Stimulated activated naive B cell treated with anti-CD40 and anti-IgM and Interleukin-4, amounts not matched to agents 10 μg/mL and 1 μg/mL and 100 μg/mL, for 72 hours (primary cell): ENCODE measurements at places on chromosomes 5 and 9.

- no peak for DNase-seq
These were observed 111.1 kb downstream of the KCTD16 start for GRCh38 chr5:144281784-144282183.

DNA sequence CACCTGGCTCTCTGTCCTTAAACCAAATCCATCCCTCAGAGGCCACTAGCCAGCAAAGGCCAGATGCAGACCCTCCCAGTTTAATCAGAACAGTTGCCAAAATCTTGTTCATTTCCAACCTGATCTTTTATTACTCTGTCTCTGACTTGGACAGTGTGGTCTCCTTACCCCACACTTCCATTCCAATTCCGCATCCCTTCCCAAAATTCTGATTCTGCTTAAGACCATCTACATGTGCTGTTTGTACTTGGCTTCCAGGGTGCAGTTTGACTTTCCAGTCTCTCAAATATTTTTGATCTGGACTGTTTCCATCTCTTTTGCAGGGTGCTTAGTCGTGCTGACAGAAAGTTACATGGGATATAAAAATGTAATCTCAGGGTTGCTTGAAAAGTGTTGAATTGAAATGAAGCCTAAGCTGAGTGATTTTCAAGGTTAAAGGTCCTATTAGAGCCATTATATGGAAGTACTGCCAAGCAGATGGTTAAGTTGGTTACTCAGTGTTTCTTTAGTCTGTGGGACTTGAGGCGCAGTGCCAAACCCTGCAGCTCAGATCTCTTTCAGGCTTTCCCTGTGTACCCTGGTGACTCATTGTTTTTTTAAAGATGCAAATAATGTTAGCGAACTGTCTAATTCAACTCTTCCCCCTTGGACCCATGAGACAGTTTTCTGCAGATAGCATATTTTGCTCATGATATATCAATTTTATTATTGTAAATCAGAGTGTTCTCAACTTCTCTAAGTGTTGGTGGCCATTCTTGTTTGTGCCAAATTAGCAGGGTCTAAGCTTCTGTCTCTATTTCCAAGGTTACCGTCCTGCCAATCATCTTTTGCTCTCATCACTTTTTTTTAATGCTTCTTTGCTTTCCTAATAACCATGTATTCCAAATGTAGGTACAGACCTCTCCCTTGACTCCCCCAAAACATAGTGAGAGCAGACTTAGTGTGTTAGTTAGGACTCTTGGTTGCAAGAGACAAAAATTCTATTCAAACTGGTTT, 18.2 kb upstream of the DCP2 start:
- DNase-seq = no peak

- DNase-seq = no peak
These were observed 1.4 kb upstream of the PSIP1 start for GRCh38 chr9:15512204-15512603.

DNA sequence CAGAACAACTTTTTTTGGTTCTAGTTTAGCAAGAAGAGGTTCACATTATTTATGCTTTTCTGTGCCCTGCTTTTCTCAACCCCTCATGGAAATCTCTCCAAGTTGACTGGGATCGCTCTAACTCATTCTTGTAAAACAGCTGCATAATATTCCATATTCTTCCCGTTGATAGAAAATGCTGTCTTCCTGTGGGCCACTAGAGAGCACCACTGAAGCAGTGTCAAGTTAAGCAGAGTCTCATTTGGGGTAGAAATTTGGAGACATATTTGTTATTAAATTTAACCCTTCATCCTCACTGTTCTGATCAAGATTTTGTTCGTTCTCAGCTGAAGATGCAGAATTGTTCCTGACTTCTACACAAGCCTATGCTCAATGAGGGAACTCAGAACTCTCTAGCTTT, 140.1 kb downstream of the CEMIP2 start:
- no peak for DNase-seq

- DNase-seq = no peak
These were observed 76.5 kb downstream of the WNK2 start for GRCh38 chr9:93260263-93261066.

GRCh38 chr9:37300620-37301019, 121.9 kb upstream of the GRHPR start:
- no peak for DNase-seq

GRCh38 chr5:143683459-143683858, 128.5 kb upstream of the HMHB1 start:
- DNase-seq = no peak

- no peak for DNase-seq
These were observed 323.5 kb upstream of the PTGER4 start for GRCh38 chr5:40356248-40356647.

DNA sequence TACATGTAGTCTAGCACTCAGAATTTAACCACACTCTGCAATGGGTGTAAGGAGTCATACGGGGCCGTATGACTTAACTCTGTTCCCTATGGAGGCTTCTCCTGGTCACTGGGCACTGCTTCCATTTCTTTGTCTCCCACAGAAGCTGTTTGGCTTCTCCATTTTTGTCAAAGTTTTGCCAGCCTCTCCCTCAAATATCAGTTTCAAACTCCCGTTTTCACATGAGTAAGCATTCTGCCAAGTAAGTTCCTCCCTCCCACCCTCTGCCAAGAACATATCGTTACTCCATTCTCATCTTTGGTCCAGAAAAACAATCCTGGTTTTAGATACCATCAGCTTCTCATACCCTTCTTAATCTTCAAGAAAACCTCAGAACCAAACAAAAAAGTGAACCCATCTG, 6.1 kb downstream of the AFAP1L1 start:
- DNase-seq = no peak

GRCh38 chr9:77084094-77084493, 64.6 kb downstream of the FOXB2 start:
- no peak for DNase-seq

DNA sequence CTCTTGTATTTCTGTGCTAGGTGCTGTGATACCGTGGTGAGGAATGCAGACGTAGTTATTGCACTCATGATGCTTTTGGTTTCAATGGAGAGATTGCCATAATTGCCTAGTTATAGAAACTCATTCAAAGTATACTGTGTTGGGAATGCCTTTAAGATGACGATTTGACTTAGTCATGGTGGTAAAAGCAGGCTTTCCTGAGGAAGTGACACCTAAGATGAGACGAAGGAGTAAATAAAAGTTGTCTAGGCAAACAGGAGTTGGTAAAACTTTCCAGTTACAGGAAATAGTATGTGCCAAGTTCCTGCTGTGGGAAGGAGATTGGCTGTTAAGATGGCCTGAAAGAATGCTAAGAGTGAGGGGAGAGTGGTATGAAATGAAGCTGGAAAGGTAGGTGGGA, 48.1 kb downstream of the FOCAD start:
- DNase-seq = no peak

- no peak for DNase-seq
These were observed 57.2 kb upstream of the PRDM9 start for GRCh38 chr5:23450187-23450586.

GRCh38 chr5:7517006-7517405, 121.1 kb downstream of the ADCY2 start:
- no peak for DNase-seq

- no peak for DNase-seq
These were observed 104.4 kb downstream of the C5orf15 start for GRCh38 chr5:133863857-133864585.

GRCh38 chr9:113631137-113631765, 167.7 kb downstream of the RGS3 start:
- no peak for DNase-seq

DNA sequence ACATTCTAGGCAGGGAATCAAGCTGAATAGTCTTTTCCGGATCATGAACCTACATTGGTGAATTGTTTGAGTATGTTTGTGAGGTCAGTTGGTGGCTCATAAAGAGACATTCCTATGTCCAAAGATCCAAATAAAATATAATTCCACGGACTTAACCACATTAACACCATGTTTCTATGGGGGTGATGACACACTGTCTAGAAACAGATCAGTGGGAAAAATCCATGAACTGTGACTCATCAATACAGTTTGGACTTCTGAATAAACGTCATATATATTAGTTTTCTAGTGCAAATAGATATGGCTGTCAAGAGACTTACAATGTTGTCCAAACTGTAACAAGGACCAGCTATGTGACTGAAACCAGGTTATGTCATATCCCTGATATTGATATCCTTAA, 509.9 kb upstream of the TYRP1 start:
- no peak for DNase-seq

DNA sequence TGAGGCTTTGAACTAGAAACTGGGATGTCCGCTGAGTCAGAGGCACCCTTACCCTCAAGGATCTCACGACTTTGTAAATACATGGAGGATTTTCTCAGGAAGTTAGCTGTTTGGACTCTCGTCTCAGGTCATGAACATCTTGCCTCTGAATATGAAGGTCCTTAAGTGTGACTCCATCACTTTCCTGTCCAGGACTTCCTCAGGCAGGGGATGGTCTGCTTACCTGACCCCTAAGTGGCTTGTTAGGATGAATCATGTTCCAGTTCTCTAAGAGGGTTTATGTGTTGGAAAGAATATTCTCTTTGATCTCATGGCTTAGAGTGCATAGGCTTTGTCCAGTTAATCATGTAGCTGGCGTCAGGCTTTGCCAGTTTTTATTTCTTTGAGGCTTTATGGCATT, 511.7 kb upstream of the KLF4 start:
- no peak for DNase-seq

GRCh38 chr5:17743580-17744435, 109.5 kb downstream of the TAF11L14 start:
- DNase-seq = no peak

GRCh38 chr9:122453677-122454135, 24.0 kb downstream of the OR1J1 start:
- DNase-seq = no peak

GRCh38 chr5:154534457-154535050, 56.5 kb upstream of the HAND1 start:
- DNase-seq = no peak

DNA sequence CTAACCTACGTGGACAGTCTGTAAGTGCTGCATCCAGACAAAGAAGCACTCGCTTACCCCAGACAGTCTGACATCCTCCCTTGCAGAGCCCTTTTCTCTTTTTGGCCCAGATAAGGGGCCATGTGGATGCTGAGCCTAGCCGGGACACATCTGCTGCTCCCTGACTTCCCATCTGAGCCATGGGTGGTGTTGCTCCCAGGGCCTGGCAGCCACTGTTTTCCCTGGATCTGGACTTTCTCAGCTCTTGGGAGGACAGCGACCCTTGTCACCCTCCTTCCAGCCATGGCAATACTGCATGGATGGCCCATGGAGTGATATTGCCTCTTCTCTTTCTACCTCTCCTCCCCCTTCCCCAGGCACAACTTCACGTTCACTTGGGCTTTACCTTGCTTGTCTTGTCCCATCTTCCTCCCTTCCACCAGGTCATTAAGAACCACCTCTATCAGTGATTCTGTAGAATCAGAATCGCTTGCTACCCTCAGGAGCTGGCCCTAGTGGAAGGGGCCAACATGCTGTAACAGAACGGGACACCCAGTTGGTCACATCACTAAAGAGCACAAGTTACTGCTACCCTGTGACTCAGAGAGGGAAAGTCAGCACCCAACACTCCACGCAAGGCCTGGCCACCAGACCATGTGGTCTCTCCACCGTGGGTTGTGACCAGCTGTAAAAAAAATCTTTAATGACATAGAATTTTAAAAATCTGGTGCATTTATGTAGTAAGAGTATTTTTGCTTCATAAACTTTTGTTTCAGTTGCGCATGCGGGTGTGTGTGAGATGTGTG, 4.4 kb downstream of the NEURL1B start:
- DNase-seq = no peak

GRCh38 chr9:137679249-137679648, 60.4 kb downstream of the EHMT1 start:
- DNase-seq = no peak

DNA sequence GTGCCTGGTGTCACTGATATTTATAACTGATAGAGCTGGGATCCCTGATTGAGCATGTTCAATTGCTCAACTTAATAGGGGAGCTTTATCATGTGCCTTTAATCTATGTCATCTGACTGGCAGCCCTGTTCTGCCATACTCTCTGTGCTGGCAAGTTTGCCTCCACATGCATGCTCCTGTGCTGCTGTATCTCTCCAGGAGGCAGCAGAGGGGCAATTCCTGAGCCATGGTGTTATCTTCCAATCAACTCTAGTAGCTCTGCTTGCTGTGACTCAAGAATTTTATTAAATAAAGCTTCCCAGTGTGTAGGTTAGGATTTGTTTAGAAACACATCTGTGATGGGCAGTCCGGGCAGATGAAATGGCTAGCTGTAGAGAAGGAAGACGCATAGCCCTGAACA, 642.0 kb downstream of the KIF4B start:
- DNase-seq = no peak

DNA sequence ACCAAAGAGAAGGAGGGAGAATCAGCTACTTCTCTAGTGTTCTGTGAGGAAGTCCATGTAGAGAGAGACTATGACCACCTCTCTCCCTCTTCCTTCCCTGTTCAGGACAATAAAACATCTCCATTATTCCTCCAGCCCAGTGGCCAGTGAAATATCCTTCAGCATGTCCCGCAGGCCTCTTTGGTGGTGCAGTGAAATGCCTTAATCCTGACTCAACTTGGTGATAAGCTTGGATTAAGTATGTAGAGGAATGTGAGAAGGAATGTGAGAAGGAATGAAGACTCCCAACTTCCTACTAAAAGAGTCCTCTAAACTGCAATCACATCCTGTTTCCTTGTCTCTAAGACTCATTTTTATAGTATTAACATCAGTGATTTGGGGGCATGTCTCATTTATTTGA, 167.3 kb downstream of the TRPM3 start:
- DNase-seq = no peak

- DNase-seq = peak; percentile 43
These were observed 1.3 kb downstream of the MAN2A1 start for GRCh38 chr5:109690975-109691574.

DNA sequence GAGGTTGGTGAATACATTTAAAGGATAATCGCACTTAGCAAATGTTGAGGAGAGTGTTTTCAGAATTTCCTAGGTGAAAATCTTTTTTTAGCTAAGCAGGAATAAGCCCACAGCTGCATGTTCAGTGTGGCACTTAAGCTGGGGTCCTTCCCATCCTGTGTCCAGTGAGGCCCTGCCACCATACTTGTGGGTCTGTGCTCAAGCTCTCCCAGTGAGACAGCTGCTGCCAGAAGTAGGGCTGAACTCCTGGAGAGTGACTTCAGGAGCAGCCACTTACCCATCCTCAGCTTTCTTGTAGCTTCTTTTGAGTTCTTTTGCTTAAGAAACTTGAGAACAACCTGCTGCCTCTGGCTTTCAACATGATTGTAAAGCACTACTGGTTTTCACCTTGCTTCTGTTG, 110.0 kb upstream of the DHFR start:
- DNase-seq = no peak

- no peak for DNase-seq
These were observed 136.9 kb upstream of the EGFLAM start for GRCh38 chr5:38121420-38121819.

GRCh38 chr5:56434986-56435385, 201.9 kb upstream of the ANKRD55 start:
- no peak for DNase-seq

DNA sequence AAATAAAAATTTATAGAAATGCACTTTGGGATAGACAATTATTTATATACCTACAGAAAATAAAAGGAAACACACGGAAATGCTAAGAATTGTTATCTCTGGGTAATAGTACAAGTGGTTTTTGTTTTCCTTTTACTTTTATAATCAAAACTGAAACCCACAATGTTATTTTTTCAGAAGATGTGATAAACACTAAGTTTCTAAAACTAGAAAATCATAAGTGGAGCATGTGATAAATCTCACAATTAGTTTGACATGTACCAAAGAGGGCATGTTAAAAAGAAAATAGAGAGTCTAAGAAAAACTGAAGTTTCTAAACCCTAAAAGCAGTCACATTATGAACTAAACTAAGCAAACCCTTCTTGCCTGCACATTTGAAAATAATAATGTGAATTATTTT, 61.1 kb downstream of the OXCT1 start:
- no peak for DNase-seq

GRCh38 chr9:70668751-70669150, 254.3 kb upstream of the KLF9 start:
- no peak for DNase-seq
